OCI-LY7 (cell line): ENCODE measurements at places on chromosomes 2 and 18. TPM values are rescaled to one million over a fixed set of nuclear protein-coding genes. Genes with fewer than 3 reads are reported as not detected.

The SLC38A11 gene
- total RNA-seq = not detected in 2 replicates

The C1QL2 gene
- not detected in 2 replicates for total RNA-seq

The MC4R gene
- total RNA-seq = not detected in 2 replicates

The LNPK gene
- total RNA-seq = 34.7 and 38.3 TPM in 2 replicates

The LINC00305 gene
- not detected in 2 replicates for total RNA-seq

The SKA1 gene
- 29.2 and 31.1 TPM in 2 replicates for total RNA-seq

The REG3G gene
- not detected in 2 replicates for total RNA-seq

The ALLC gene
- not detected in 2 replicates for total RNA-seq

The WDSUB1 gene
- 5.3 and 5.5 TPM in 2 replicates for total RNA-seq

The CRYGD gene
- total RNA-seq = not detected in 2 replicates

The RUFY4 gene
- total RNA-seq = not detected in 2 replicates

The LIMS4 gene
- 0.57 and 1.2 TPM in 2 replicates for total RNA-seq

The SCN3A gene
- 8.0 and 9.5 TPM in 2 replicates for total RNA-seq

The G6PC2 gene
- total RNA-seq = not detected in 2 replicates

The LRRTM1 gene
- total RNA-seq = not detected in 2 replicates

The CEP76 gene
- total RNA-seq = 13.7 and 14.1 TPM in 2 replicates

The SERPINB8 gene
- 2.0 and 2.5 TPM in 2 replicates for total RNA-seq

The CYP1B1 gene
- total RNA-seq = not detected in 2 replicates

The ARHGEF4 gene
- total RNA-seq = 1.3 and 1.7 TPM in 2 replicates

The KLHL14 gene
- total RNA-seq = 0.33 and 0.57 TPM in 2 replicates

The MOGAT1 gene
- total RNA-seq = not detected in 2 replicates

The CNRIP1 gene
- not detected in 2 replicates for total RNA-seq

The CIB4 gene
- not detected in 2 replicates for total RNA-seq

The C2orf66 gene
- not detected in 2 replicates for total RNA-seq

The VWC2L gene
- not detected in 2 replicates for total RNA-seq

The NEU2 gene
- total RNA-seq = not detected in 2 replicates
